Immature natural killer cell (primary cell): ENCODE measurements at places on chromosomes 2 and 18.

GRCh38 chr2:43222475-43223309 lies 3.7 kb downstream of the ZFP36L2 start:
- peak; percentile 31 for DNase-seq
- H3K27me3 ChIP-seq: peaks cover 78% of the 10 kb centered on the region
- peak overlapping the region; percentile 88 for H3K4me3 ChIP-seq

DNA sequence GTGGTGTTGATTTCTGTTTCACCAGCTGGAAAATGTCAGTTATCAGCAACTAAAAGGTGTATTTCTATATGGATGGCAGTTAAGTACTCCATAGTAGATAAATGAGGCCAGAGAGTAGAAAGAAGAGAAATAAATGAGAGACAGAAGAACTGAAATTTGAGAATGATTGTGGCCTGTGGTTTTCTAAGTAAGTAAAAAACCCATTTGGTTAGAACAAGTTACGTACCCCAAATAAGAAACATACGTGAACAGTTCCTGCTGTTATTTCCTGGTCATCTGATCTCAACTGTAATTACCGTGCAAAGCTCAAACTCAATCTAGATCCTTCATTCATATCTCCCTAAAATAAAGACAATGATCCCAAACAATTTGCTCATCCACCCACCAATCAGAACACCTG lies 181.3 kb downstream of the PID1 start:
- DNase-seq: no peak
- H3K4me1 ChIP-seq: no peaks in the 10 kb centered on the region
- no peak overlapping the region for H3K27ac ChIP-seq
- H3K4me3 ChIP-seq: no peak overlapping the region
- H3K27me3 ChIP-seq: peaks cover 5% of the 10 kb centered on the region
- H3K36me3 ChIP-seq: no peaks in the 10 kb centered on the region

GRCh38 chr2:29576231-29576630 lies 345.2 kb downstream of the ALK start:
- H3K27ac ChIP-seq: no peak overlapping the region
- H3K4me3 ChIP-seq: no peak overlapping the region
- DNase-seq: no peak
- H3K27me3 ChIP-seq: peaks cover 1% of the 10 kb centered on the region

DNA sequence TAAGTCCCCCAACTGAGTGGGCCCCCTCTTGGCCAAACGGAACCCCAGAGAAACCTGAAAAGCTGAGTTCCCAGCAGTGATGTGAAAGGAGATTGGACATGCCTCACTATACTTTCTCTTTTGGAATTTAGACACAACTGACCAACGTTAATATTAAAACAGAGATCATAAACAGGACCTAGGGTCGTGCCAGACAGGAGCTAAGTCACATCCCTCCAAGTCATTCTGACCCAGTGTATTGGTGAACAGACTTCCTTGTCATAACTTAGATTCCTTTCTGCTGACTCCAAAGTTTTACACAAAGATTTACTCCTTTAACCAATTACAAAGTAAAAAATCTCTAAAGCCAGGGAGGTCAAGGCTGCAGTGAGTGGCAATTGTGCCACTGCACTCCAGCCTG lies 46.9 kb downstream of the UXS1 start:
- no peak for DNase-seq
- peaks cover 33% of the 10 kb centered on the region for H3K4me1 ChIP-seq
- peak overlapping the region; percentile 81 for H3K27ac ChIP-seq
- H3K36me3 ChIP-seq: peaks cover 47% of the 10 kb centered on the region
- no peaks in the 10 kb centered on the region for H3K27me3 ChIP-seq

DNA sequence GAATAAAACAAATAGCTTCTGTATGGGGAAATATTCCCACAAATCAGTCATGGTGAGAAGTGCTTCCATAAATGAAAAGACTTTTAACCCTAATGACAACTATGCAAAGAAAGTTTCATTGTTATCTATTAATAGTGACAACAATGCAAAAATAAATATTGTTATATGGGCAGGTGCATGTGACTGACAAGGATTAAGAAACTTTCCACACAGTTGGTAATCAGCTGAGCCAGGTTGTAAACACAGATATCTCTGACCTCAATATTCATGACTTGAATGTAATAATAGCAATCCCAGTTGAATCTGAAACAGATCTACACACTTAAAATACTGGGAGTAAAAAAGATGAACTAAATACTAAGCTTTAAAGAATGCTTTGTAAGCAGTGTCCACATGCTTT lies 517.0 kb upstream of the SOX11 start:
- no peak overlapping the region for H3K27ac ChIP-seq
- H3K27me3 ChIP-seq: no peaks in the 10 kb centered on the region
- no peaks in the 10 kb centered on the region for H3K36me3 ChIP-seq

- no peak for DNase-seq
- no peaks in the 10 kb centered on the region for H3K36me3 ChIP-seq
- no peak overlapping the region for H3K4me3 ChIP-seq
Observed at GRCh38 chr2:33859811-33860461, 260.8 kb upstream of the FAM98A start.

DNA sequence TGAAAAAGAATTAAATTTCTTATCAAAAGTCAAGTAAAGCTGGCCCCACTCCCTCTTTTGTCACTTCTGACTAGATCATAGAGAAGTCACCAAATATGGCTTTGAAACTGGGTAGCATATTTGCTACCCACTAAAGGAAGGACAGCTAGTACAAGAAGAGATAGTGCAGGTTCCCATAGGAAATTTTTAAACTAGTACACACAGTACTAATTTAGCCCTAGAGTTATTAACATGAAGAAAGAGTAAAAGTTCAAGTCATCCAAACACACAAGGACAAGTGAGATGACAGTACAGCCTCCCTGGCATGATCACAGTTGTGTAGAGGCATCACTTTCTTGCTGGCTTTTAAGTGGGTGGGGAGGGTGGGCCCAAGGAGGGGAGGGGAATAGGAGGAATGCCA lies 100.9 kb downstream of the IRS1 start:
- H3K4me3 ChIP-seq: no peak overlapping the region
- H3K36me3 ChIP-seq: no peaks in the 10 kb centered on the region
- no peak overlapping the region for H3K27ac ChIP-seq
- no peaks in the 10 kb centered on the region for H3K4me1 ChIP-seq
- peaks cover 1% of the 10 kb centered on the region for H3K27me3 ChIP-seq

DNA sequence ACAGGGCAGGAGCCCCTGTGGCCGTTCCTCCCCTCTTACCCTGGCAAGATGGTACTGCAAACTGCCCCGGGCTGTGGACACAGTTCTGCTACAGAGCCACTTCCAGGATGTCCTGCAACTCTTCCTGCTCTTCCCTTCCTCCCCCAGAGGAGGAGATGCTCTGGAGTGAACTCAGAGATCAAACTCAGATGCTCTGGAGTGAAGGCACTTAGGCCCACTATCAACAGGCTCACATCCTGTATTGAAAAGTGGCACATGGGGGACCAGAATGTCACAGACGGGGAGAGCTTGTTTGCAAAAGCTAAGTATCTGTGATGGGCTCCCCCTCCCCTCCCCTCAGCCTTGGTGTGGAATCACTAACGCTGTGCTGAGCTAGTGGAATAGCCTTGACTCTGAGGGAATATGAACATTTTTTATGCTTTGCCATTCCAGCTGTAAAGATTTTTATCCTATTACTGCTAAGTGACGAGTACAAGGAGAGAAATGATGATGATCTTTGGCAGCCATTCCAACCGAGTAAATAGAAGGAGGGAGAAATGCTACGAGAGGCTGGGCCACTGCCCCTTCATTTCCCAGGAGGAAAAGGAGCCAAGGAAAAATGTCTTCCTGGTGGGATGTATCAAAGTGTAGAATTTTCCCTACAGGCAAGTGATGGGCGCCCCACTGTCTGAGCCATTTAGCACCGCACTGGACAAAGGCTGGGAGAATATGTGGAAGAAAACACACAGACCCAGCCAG lies 152.6 kb downstream of the GALNT14 start:
- H3K4me3 ChIP-seq: no peak overlapping the region
- no peaks in the 10 kb centered on the region for H3K36me3 ChIP-seq
- peaks cover 2% of the 10 kb centered on the region for H3K27me3 ChIP-seq
- H3K4me1 ChIP-seq: no peaks in the 10 kb centered on the region
- no peak for DNase-seq

GRCh38 chr18:24346254-24346653 lies 51.4 kb downstream of the OSBPL1A start:
- no peak overlapping the region for H3K4me3 ChIP-seq
- no peaks in the 10 kb centered on the region for H3K36me3 ChIP-seq

DNA sequence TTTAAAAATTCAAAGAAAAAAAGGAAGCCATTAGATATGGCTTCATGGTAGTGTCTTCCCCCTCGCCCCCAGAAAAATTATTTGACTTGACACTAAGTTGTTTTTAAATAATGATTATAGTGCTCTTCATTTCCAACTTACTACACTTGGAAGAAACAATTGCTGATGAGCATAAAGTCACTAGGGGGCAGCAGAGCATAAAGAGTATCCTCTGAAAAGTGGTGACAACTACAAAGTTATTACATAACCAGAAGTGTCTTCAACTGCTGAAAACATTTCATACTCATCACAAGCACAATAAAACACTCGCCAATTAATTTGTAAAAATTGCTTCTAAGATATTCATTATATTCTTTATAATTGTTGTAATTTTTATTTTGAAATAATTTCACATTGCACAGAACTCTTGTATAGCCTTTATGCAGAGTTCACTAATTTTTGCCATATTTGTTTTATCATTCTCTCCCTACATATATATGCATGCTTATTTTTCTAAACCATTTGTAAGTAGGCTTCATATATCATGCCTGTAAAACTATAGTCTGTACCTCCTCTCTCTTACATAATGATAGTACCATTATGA lies 54.9 kb downstream of the EXOC6B start:
- no peaks in the 10 kb centered on the region for H3K36me3 ChIP-seq
- H3K27ac ChIP-seq: no peak overlapping the region
- H3K4me1 ChIP-seq: no peaks in the 10 kb centered on the region
- H3K4me3 ChIP-seq: no peak overlapping the region
- H3K27me3 ChIP-seq: no peaks in the 10 kb centered on the region
- peak; percentile 51 for DNase-seq

GRCh38 chr18:46574000-46574742 lies 82.8 kb downstream of the LOXHD1 start:
- DNase-seq: no peak
- H3K27ac ChIP-seq: no peak overlapping the region
- H3K4me3 ChIP-seq: no peak overlapping the region
- peaks cover 2% of the 10 kb centered on the region for H3K27me3 ChIP-seq
- H3K4me1 ChIP-seq: no peaks in the 10 kb centered on the region

- H3K27ac ChIP-seq: no peak overlapping the region
- H3K4me1 ChIP-seq: no peaks in the 10 kb centered on the region
Observed at GRCh38 chr2:99096728-99097127, 44.8 kb upstream of the C2orf15 start.

DNA sequence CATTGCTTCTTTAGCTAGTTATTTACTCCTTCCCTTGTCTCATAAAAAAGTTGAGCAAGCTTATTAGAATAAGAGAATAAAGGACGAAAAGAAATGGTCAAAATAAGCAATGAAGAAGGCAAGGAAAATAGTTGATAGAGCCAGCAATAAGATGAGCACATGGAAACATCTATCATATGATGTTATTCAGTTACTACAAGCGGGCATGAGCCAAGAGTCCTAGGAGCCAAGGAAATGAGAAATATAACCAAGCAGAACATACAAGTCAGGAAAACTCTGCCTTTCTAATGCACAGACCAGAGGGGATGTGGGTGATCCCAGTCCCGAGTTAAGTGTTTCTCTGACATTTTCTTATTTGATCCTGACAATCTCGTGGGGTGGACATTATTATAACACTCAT lies 33.9 kb downstream of the INO80C start:
- no peak for DNase-seq
- H3K4me3 ChIP-seq: no peak overlapping the region
- no peaks in the 10 kb centered on the region for H3K27me3 ChIP-seq
- no peaks in the 10 kb centered on the region for H3K4me1 ChIP-seq
- H3K36me3 ChIP-seq: peaks cover 11% of the 10 kb centered on the region
- no peak overlapping the region for H3K27ac ChIP-seq

GRCh38 chr2:42835577-42836371 lies 43.4 kb upstream of the HAAO start:
- no peak for DNase-seq
- no peak overlapping the region for H3K27ac ChIP-seq
- no peak overlapping the region for H3K4me3 ChIP-seq
- no peaks in the 10 kb centered on the region for H3K36me3 ChIP-seq
- no peaks in the 10 kb centered on the region for H3K4me1 ChIP-seq
- no peaks in the 10 kb centered on the region for H3K27me3 ChIP-seq

- peaks cover 6% of the 10 kb centered on the region for H3K4me1 ChIP-seq
- H3K27me3 ChIP-seq: peaks cover 23% of the 10 kb centered on the region
Observed at GRCh38 chr18:59272891-59273758, at the start of gene RAX. RAX (minus strand) TSS chr18:59273454; CDS start chr18:59273206, 248 bp downstream.

DNA sequence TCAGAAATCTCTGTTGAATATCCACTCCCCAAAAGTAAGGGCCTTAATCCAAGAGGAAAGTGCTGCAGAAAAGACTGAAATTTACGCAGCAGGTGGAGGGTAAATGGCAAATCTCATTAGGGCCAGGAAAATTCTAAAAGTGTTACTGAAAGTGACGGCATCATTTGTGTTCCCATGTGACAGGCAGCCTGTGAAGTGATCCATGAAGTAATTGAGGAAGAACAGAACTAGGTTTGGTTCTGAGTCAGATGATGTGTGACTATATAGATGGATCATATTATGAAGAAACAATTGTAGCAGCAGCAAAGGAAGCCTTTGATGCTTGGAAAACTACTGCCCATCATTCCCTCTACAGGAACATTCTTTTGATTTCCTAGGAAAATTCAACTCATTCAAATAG lies 401.2 kb downstream of the TGIF1 start:
- no peaks in the 10 kb centered on the region for H3K4me1 ChIP-seq
- H3K27ac ChIP-seq: no peak overlapping the region
- no peak for DNase-seq
- H3K36me3 ChIP-seq: no peaks in the 10 kb centered on the region
- no peak overlapping the region for H3K4me3 ChIP-seq

DNA sequence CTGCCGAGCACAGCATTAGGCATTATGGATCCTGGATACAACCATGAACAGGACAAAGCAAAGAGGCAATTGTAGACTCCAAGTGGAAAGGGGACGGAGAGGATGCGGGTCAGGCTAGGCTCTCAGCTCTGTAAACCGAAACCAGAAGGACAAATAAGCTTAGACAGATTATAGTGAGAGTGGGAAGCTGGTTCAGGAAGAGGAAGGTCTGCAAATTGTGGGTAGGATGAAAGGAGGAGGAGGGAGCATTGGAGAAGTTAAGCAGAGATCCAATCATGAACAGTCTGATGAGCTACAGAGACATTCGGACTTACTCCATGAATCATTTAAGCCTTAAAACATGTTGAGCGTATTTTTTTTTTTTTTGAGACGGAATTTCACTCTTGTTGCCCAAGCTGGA lies 3.0 kb downstream of the MSH6 start:
- peak overlapping the region; percentile 19 for H3K4me3 ChIP-seq
- H3K27ac ChIP-seq: no peak overlapping the region
- peaks cover 6% of the 10 kb centered on the region for H3K27me3 ChIP-seq
- no peaks in the 10 kb centered on the region for H3K36me3 ChIP-seq
- DNase-seq: no peak
- H3K4me1 ChIP-seq: peaks cover 27% of the 10 kb centered on the region

GRCh38 chr2:46663614-46664013 lies 184.2 kb downstream of the TMEM247 start:
- no peak overlapping the region for H3K4me3 ChIP-seq
- no peak for DNase-seq
- H3K27ac ChIP-seq: no peak overlapping the region
- H3K36me3 ChIP-seq: no peaks in the 10 kb centered on the region
- peaks cover 22% of the 10 kb centered on the region for H3K27me3 ChIP-seq
